Transverse colon (tissue), 4 donors: ENCODE measurements at places on chromosomes 2 and 18. TPM values are rescaled to one million over a fixed set of nuclear protein-coding genes. Genes with fewer than 3 reads are reported as not detected.

DNA sequence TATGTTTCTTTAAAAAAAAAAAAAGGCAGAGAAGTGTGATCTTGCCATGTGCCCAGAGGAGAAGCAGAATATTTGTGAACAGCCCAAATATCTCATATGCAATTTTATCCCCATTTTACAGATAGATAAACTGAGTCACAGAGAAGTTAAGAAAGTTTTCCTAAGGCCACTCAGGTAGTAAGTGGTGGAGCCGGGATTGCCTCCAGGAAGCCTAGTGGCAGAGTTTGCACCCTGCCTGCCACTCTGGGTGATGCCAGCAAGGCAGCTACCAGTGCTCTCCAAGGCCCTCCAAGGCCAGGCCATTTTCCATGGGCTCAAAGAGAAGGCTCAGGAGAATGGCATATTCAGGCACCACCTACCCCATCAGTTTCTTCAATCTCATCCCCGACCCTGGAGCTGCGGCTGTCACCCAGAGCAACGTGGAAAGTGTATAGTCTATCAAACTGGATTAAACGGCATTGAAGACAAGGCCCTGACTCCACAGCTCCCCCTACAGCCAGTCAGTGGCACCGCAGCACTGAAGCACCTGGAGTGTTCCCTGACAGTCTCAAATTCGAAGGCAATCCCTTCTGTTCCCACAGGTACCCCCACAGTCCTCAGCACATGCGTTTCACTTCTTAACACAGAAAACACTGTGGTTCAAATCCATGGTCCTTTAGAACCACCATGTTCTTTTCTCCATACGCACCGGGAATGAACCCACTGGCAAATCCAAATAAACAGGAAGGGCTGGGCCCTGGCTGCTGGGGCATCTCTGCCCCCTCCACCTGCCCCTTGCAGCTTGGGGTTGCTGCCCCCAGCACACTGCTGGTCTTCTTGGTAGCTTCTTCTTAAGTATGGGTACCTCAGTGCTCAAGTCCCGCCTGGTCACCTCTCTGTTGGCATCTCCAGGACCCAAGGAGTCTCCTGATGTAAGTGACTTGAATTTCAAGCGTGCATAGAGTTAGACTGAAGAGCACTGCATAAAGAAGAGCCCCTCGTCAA, 175.3 kb downstream of the INHBB start:
- H3K4me1 ChIP-seq, result no peaks in the 10 kb centered on the region

DNA sequence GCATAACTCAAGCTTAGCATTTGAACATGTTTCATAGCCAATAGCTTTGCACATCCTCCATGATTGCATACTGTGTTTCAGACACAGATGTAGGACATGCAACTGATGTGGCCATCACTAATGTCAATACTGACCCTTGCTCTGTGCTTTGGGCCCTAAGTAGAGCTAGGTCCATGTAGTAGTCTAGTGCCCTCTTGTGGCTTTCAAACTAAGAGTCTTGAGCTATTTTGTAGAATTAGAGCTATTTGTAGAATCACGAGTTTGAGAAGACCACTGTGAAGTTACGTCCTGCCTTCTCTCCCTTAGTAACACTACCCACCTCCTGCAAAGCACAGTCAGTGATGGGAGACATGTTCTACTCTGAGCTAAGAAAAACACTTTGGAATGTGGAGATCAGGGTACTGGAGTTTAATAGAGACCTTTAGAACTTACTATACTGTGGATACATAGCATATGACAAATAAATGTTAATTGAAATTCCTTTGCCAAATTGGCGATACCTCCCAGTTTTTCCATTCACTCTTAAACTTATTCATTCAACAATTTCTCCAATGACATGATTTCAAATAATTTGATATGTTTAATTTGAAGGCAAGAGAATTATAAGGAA, 306.5 kb upstream of the TNP1 start:
- no peak overlapping the region for H3K4me3 ChIP-seq
- H3K27me3 ChIP-seq, result no peaks in the 10 kb centered on the region
- H3K27ac ChIP-seq, result no peak overlapping the region
- no peaks in the 10 kb centered on the region for H3K36me3 ChIP-seq
- no peaks in the 10 kb centered on the region for H3K4me1 ChIP-seq

- no peak overlapping the region for H3K27ac ChIP-seq
- no peak overlapping the region for H3K4me3 ChIP-seq
Measured at GRCh38 chr2:227443889-227444568, 27.9 kb upstream of the AGFG1 start.

DNA sequence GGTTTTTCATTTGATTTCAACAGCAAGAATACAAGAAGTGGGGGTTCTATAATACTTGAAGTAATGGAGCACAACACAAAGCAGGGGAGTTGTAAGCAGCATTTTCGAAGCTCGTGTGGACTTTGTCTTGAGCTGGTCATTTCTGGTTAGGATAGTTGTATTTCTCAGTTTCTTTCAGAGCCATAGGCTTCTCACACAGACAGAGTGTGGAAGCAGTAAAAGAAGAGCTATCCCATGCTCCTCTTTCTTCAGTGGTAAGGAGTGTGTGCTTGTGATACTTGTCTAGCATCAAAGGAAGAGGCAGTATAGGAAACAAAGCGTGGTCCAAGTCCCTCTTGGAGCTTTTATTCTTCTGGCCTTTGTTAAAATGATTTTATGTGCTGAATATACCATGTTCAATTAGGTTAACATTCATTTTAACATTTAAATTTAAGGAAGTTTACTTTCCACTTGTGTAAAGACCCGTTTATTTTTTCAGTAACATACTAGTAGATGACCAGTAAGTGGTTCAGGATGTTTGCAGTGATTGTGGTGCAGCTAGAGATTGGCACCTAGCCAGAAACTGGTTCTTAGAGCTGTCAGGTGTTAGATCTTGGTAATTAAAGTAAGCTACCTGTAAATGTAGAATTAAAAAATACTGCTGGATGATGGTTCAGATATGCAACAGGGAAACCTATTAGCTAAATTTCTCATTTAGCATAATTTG, 14.6 kb downstream of the CCNYL1 start:
- DNase-seq, result no peak
- H3K4me3 ChIP-seq, result no peak overlapping the region
- H3K4me1 ChIP-seq, result no peaks in the 10 kb centered on the region
- no peak overlapping the region for H3K27ac ChIP-seq
- no peaks in the 10 kb centered on the region for H3K36me3 ChIP-seq

- H3K27me3 ChIP-seq, result no peaks in the 10 kb centered on the region
- H3K4me3 ChIP-seq, result no peak overlapping the region
- no peak overlapping the region for H3K27ac ChIP-seq
- H3K4me1 ChIP-seq, result peaks cover 5% of the 10 kb centered on the region
- H3K36me3 ChIP-seq, result no peaks in the 10 kb centered on the region
Measured at GRCh38 chr2:105324101-105324500, 5.4 kb downstream of the TGFBRAP1 start.

DNA sequence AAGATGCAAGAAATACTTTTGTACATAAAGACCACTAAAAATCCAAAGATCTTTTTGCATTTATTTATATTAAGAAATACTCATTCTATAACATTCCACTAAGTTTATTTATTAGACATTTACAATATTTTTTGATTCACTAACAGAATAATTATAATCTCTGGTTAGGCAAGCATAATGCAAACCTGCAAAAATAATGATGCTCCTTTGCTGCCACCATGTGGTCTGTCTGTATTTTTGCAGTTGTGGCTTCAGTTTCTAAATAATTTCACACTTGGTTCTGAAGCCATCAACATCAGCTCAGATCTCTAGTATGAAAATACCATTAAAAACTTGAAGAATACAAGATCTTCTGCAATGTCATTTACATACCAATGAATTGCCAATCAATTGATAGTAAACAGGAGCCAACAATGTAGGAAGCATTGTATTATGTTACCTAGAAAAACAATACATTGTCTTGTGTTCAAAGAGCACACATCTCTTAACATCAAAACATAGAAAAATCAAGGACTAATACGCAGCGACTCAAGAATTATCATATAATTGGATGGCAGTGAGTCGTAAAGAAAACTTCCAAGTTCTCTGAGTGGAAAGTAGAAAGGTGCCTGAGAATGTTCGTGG, 28.8 kb upstream of the WDR75 start:
- no peaks in the 10 kb centered on the region for H3K36me3 ChIP-seq
- H3K4me1 ChIP-seq, result peaks cover 13% of the 10 kb centered on the region
- H3K4me3 ChIP-seq, result no peak overlapping the region
- H3K27me3 ChIP-seq, result no peaks in the 10 kb centered on the region

- H3K4me1 ChIP-seq, result peaks cover 53% of the 10 kb centered on the region
- DNase-seq, result no peak
- H3K4me3 ChIP-seq, result no peak overlapping the region
- peaks cover 37% of the 10 kb centered on the region for H3K27me3 ChIP-seq
- H3K27ac ChIP-seq, result peak overlapping the region; percentile 67
Measured at GRCh38 chr2:120938045-120938771, 202.5 kb downstream of the GLI2 start.

DNA sequence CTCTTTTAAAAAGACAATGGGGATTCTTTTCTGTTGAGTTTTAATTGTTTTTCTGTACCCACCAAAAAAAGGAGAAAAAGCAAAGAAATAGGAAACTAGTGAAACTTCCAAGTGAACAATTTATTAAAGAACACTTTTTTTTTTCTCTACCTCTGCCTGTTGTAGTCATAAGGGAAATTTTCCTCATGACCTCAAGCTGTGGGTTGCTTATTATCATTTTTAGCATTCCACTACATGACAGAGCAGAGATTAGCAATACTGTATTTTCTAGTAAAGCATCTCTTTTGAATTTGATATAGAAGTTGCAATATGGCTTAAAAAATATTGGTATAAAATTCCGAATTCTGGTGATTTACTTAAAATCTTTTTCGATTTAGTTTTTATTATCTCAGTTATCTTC, 87.9 kb upstream of the LRRTM1 start:
- no peak for DNase-seq
- no peaks in the 10 kb centered on the region for H3K4me1 ChIP-seq
- H3K27me3 ChIP-seq, result no peaks in the 10 kb centered on the region
- H3K27ac ChIP-seq, result no peak overlapping the region
- no peaks in the 10 kb centered on the region for H3K36me3 ChIP-seq
- H3K4me3 ChIP-seq, result no peak overlapping the region

DNA sequence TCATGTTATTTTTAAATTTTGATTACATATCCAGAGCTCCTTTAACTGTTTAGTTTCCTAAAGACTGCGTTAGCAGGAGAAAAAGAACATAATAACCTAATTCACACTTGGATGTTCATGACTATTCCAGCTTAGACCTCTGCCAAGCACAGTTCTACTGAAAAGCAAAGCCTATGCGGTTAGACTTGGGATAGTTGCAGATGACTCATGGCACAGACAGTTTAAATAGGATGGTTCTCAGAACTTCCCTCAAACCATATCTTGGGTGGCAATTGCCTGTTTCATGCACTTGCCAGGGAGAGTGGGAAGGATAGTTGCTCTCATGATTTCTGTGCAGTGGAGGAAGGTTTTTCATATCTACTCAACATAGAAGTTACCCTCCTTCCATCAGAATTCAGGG, 149.7 kb upstream of the KLHL29 start:
- no peaks in the 10 kb centered on the region for H3K36me3 ChIP-seq
- no peak overlapping the region for H3K27ac ChIP-seq
- no peaks in the 10 kb centered on the region for H3K4me1 ChIP-seq
- no peaks in the 10 kb centered on the region for H3K27me3 ChIP-seq
- H3K4me3 ChIP-seq, result no peak overlapping the region
- DNase-seq, result no peak

GRCh38 chr2:126979039-126980003, 80.6 kb downstream of the TEX51 start:
- no peaks in the 10 kb centered on the region for H3K4me1 ChIP-seq
- H3K36me3 ChIP-seq, result no peaks in the 10 kb centered on the region
- H3K27ac ChIP-seq, result no peak overlapping the region
- H3K27me3 ChIP-seq, result no peaks in the 10 kb centered on the region
- H3K4me3 ChIP-seq, result no peak overlapping the region

- DNase-seq, result no peak
- H3K27me3 ChIP-seq, result no peaks in the 10 kb centered on the region
- no peak overlapping the region for H3K4me3 ChIP-seq
- H3K27ac ChIP-seq, result no peak overlapping the region
Measured at GRCh38 chr2:73961823-73962615, 22.7 kb upstream of the TET3 start.

LYPD6B gene
- 3.1 TPM for total RNA-seq

DNAH7 gene
- total RNA-seq, result 56.9 TPM

MEP1B gene
- total RNA-seq, result 32.4 TPM
